SK-N-MC (cell line): ENCODE measurements at places on chromosomes 7 and 10.

GRCh38 chr7:131908714-131909113 lies 352.3 kb upstream of the PODXL start:
- DNase-seq: no peak

GRCh38 chr10:125316436-125316835 lies 156.1 kb upstream of the CTBP2 start:
- DNase-seq: no peak

DNA sequence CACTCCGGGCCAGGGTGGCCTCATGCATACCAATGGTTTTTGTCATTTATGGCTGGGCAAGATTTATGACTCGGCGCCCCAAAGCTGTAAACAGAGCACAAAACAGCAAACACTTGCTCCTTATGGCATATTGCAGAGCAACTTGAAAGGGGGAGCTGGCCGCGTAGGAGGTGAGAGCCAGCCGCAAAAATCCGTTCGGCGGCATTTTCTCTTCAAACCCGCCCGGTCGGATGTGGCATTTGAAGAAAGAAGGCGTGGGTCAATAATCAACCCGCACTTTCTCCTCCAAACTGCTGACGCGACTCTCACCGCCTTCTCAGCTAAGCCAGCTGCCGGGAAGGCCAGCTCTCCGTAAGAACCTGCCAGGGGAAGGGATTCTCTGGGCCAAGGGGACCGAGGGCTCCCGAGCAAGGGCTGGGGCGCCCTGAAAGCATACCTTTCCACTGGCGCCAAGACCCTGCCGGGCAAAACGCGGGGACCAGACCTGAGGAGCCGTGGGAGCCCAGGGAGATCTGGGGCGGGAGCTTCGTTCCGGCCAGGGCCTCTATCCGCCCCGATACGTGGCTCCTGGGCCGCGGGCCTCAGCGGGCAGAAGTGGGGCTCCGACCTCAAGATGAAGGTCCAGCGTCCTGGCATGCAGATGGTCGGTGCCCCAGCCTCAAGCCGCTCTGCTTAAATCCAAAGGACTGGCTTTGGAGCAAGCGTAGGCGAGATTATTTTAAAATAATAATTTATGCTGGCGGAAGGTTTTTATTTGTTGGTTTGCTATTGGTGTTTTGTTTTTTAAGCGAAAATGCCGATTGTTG lies 12.9 kb upstream of the HOXA2 start:
- no peak for DNase-seq

DNA sequence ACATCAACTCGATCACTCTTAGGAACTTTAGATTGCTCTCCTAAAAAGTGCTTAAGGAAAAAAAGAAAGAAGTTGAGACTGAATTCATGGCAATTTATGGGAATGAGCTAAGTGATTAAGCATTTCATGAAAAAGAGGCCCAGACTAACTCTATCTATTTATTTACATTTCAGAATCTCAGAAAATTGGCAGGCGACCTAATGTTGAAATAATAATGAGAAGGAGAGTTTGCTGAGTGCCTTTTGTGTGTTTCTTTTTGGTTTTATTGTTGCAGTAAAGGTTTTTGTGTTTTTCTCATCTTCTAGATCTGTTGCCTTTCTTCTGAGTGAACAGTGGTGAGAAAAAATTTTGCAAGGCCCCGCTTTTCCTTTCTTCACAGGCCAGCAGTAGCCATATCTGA lies 3.8 kb downstream of the GRK5 start:
- no peak for DNase-seq

- DNase-seq: no peak
Observed at GRCh38 chr7:116518961-116519360, 5.9 kb upstream of the CAV1 start.

- no peak for DNase-seq
Observed at GRCh38 chr7:2821161-2821841, 22.8 kb downstream of the GNA12 start.
